ENCODE measurements at places on chromosomes 7 and 10.

- no peak for DNase-seq
Observed at GRCh38 chr7:130441408-130441869, 623 bp upstream of the CEP41 start.

- no peak for DNase-seq
Observed at GRCh38 chr7:33799766-33800165, 105.6 kb upstream of the BMPER start.

GRCh38 chr7:151242159-151243044 lies 6.1 kb downstream of the SMARCD3 start:
- no peak for DNase-seq

- DNase-seq: peak; percentile 82
Observed at GRCh38 chr7:2612445-2613097, 19.2 kb upstream of the TTYH3 start.
